ENCODE measurements at places on chromosomes 3 and 15.

DNA sequence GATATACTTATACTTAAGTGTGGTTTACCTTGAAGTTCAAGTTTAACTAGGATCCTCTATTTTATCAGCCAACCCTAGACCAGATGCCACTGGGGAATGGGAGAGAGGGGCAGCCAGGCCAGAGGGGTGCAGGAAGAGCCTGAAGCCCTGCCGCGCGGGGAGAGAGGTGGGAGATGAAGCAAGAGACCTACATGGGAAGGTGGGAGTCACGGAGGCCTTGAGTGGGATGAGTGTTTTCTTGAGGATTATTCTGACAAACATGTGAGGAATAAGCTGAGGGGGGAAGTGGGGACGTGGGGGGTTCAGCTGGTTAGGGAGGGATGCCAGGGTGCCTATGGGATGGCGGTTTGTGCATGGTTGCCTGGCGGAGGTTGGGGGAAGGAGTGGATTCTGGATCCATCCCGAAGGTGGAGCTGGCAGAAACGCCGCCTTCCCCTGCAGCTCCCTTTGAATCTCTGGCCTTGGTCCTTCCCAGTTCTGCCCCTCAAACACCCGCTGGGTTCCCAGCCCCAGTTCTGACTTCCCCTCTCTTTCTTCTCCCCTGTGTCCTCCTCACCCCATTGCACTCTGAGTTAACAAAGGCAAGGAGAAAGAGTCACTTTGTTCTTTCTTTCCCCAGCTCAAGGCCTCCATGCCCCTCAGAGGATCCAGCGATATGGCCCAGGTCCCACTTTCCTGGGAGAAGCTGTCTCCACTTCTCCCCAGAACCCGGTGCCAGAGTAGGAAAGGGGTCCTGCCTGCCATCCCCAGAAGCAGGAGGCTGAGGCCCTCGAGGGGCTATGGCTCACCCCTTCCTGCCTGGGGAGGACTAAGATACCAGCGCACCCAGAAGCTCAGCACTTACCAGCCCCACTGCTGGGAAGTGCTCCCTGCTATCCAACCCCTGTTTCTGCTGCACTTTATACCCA is 274.2 kb downstream of the UACA start:
- no peak for DNase-seq

DNA sequence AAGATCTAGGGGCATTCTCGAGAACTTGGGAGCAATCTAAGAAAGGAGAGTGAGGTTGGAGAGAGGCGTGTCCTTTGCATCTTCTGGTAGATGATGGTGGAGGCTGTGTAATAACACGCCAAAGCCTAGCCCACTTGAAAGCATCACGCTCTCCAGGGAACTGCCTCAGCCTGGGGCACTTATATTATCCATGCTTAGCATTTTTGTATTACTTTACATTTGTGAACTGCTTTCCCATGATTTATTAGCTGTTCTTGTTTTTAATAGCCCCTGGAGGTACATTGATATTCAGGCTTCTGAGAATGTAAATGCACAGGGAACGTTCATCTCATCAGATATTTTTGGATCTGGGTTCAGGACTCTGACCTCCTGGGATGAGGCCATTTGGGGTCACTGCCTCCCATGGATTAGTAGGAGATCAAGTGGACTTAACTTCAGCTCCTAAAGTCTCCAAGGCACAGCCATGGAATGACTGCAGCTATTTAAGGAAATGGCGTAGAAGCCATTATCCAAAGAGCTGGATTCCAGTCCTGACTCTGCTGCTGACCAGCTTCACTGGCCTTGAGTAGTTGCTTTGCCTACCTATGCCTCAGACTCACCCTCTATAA is 124.9 kb downstream of the LPP start:
- no peak for DNase-seq

- DNase-seq, result no peak
These were observed 54.1 kb upstream of the FURIN start for GRCh38 chr15:90814191-90814821.

GRCh38 chr3:151265166-151265565 is 13.2 kb downstream of the P2RY14 start:
- no peak for DNase-seq

DNA sequence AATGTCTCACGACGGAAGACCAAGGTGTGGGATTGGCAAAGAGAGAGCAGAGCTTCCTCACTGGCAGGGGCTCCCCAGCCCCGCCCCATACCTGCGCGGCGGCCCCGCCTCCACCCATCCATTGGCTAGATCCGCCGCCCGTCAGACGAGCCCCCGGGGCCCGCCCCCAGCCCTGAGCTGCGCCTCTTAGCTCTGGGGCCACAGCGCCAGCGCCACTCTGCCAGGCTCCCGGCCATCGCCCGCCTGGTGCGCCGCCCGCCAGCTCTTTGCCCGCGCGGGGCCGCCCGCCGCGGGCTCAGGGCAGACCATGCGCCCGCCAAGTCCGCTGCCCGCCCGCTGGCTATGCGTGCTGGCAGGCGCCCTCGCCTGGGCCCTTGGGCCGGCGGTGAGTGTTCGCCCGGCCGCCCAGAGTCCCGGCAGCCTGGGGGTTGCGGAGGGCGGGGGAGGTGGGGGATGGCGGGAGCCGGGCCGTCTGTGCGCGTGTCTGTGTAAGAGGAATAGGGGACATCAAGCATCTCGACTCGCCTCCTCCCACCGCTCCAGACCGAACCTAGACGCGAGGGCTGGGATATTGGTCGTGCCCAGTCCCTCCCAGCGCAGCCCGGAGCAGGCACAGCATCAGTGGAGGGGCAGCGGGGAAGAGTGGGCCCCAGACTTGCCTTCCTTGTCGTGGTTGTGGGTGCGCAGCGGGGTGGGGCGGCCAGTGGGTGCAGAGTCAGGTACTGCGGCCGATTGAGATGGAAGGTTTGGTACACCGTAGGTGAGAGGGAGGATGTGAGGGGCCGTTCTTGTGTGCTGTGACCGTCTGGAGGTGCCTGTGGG is at the start of gene VIPR1:
TSS of gene VIPR1 (plus strand) at position 215 of the 822 bp plus-strand sequence. CDS start at position 308, 93 bp downstream.
- peak; percentile 91 for DNase-seq

GRCh38 chr3:113952921-113953320 is 5.1 kb downstream of the ZDHHC23 start:
- DNase-seq, result no peak

GRCh38 chr3:155859859-155860258 is 5.6 kb upstream of the SLC33A1 start:
- DNase-seq, result no peak

- DNase-seq, result no peak
These were observed 26.5 kb upstream of the FBXL2 start for GRCh38 chr3:33250712-33251111.

GRCh38 chr15:51759557-51760070 is 8.2 kb downstream of the TMOD2 start:
- DNase-seq, result no peak

- DNase-seq, result no peak
These were observed 44.3 kb downstream of the IL5RA start for GRCh38 chr3:3065876-3066275.

DNA sequence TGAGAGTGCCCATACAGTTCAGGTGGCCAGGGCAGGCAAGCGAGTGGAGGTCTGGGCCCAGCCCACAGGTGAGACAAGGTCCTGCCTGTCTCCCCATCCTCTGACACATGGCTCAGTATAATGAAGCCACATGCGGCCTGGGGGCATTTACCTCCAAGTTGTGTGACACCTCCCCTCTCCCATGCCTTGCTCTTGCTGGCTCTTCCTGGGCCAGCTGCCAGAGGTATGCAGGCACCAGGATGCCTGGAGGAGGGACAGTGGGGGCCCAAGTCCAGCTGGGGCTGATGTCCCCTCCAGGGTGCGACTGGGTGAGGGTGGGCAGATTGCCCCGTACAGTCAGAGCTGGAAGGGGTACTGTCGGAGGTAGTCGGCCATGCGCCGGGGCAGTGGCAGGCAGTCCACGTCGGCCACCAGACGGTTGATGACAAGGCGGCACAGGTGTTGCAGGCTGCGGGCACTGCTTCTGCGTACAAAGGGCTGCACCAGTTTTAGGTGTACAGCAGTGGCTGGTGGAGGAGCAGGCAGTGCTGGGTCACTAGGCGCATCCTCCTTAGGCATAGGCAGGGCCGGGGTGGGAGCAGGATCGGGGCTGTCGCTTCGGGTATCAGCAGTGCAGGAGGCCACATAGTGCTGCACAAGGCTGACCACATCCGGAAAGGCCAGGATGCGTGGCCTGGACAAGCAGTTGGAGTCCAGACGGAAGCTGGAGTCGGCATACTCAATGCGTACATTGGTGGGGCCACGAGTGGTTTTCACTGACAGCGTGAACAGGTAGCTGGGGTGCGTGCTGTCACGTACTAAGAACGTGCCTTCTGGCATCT is 4.1 kb downstream of the CISH start:
- DNase-seq, result no peak

DNA sequence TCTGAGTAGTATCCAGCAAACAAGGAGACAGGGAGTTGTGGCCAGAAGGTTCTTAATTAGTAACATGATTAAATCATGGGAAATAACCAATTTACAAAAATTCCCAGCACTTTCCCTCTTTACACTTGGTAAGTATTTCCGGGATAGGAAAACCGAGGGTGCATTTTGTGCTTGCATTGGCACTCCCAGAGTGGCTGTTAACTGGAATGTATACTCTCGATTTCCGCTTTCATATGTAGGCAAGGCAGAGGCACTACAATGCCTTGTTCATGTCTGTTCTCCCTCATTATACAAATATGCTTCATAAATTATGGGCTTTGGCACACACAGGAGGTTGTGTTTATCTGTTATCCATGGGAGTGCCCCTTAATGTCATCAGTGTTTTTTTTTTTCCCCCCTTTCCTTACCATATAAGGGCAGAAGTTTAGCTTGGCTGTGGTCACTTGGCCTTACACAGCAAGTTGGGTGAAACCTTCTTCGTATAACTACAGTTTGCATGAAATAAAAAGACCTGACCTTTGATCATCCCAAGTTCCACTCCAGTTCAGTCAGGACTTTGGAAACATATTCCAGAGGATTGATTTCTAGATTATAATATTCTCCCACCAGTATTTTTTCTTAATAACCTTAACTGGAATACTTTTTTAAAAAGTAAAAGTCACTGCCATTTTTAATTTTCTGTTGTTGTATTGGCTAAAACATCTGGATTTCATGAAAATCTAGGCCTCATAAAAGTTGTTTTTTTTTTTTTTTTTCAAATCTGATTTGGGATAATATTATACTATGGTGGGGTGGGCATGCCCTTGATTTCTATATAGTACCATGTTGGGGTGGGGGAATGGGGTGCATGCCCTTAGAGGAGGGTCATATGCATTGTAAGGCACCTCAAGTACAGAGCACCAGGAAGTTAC is 8.9 kb downstream of the TPM1 start:
- DNase-seq, result no peak
